ENCODE measurements at places on chromosomes 6 and 20.

GRCh38 chr6:38271081-38271480, 368.6 kb downstream of the BTBD9 start:
- DNase-seq, result no peak

DNA sequence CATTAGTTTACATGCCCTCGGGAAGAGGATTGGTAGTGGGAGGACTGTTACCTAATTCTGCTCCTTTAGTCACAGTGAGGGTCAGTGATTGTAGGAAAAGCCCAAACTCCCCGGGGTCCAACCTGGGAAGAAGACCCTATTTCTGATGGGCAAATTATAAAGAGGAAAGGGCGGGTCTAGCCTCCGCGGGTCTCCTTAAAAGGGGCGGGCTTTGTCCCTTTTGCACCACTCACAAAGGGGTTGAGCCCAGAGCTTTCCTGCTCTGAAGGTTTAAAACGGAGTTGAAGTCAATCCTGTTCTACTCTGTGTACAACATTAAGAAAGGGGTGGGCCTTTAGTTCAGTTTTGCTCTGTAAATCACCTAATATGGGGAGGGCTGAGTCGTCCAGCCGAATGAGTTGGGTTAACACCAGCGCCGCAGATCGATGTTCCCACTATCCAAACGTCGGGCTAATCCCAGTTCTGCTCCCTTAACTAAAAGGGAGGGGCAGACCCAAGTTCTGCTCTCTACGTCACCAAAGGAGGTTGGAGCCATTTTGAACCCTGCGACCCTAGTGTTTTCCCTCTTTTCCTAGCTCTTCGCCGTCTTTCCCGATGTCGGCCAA, 920 bp upstream of the RNF5 start:
- DNase-seq, result peak; percentile 44

DNA sequence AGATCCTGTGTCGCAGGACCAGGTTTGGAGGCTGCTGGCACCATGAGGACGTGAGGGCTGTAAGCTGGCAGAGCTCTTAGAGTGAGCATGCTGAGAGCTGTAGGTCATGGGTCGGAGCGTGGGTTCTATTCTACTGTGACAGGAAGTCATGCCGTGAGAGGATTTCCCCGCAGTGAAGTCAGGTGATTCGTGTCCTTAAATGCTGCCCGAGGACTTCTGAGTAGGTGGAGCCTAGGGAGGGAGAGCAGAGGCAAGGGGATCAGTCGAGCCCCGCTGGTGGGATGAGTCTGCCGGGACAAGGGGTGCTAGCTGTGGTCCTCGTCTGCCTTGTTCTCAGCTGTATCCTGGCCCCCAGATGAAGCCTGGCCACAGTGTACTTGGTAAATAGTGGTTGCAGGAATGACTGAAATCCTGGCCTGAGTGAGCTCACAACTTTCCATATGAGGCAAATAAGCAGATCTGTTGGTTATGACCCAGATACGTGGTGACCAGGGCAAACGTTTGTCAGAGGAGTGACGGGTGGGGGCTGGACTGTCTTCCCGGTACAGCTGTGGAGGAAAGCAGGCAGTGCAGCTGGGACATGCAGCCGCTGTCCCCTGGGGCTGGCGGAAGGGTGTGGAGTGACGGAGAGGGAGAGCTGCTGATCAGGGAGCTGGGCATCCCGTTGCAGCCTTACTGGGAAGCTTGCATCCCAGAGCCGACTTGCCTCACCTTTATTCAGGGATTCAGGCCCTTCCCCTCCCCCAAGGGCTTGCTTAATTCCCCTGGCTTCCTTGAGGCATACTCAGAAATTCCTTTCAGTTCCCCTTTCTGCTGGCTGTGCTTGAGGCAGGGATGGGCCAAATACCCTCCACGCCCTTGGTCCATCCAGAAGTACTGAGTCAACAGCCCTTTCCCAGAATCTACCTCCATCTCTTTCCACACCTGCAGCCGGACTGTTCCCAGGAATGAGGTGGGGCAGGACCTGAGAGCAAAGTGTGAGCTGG, 250.9 kb upstream of the RREB1 start:
- DNase-seq, result peak; percentile 49

DNA sequence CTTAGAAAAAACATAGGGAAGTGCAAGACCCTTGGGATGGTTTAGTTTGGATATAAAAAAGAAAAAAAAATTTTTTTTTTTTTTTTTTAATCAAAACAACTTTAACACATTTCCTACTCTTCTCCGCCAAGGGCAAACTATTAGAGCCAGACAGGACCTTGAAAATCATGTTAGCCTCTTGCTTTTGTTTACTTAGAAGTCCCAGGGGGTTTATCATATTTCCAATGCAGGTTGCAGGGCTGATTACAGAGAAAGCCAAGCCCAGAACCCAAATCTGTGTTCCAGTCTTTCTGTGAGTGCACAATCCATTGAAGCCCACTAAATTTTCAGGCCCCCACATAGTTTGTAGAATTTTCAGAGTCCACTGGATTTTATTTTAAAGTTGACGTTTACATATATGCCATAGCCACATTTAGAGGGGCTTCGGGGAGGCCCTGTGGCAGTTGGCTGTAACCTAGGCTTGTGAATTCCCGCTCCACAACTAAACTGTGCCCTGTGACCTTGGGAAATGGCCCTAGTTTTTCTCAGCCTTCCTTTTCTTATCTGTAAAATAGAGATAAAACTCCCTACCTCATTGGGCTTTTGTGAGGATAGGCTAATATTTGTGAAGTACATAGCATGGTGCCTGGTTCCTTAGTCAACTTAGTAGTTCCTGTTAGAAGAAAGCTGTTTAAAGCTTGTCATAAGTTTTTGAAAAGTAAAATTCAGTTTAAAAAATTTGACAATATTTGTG, 55.7 kb downstream of the NCOA7 start:
- DNase-seq, result no peak

GRCh38 chr6:140669321-140669720, 1294.9 kb upstream of the CITED2 start:
- DNase-seq, result no peak

DNA sequence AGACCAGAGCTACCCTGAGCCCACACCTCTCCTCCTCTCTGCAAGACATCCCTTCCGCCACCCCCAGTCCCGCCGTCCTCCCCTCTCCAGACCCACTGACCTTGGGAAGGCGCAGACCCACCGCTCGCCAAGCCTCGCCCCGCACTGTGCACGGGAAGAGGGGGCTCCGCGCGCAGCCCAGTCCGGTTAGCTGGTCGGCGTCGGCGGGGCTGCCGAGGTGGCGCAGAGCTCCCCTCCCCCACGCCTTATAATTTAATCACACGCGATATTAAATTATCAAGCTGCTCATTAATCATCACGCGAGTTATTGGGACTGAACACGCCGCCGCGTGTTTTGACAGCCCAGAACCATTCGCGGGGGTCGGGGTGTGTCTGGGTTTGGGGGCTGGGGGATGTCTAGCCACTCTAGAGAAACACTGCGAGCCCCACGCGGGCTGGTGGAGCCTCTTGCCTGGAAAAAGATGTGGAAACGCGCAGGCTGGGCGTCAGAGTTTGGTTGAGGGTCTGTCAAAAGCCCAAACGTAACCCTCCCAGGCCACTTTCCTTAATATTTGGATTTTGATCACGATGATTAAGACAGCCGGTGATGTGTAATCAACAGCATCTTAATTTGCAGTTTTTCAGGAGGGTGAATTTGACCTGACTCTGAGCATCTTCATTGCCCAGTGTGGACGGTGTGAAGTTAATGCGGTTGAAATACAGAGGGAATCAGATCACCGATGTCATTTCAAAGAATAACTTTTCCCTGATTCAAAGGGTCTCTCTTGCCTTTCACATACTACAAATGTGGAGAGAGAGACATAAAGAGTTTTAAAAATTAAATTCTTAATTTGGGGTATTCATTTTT, at the start of gene LINC00237:
LINC00237 (minus strand) TSS at position 188 of the 847 bp plus-strand sequence.
- DNase-seq, result no peak

GRCh38 chr6:82385961-82386360, 22.3 kb downstream of the TPBG start:
- DNase-seq, result no peak

GRCh38 chr6:148959501-148959900, 212.7 kb downstream of the UST start:
- no peak for DNase-seq

DNA sequence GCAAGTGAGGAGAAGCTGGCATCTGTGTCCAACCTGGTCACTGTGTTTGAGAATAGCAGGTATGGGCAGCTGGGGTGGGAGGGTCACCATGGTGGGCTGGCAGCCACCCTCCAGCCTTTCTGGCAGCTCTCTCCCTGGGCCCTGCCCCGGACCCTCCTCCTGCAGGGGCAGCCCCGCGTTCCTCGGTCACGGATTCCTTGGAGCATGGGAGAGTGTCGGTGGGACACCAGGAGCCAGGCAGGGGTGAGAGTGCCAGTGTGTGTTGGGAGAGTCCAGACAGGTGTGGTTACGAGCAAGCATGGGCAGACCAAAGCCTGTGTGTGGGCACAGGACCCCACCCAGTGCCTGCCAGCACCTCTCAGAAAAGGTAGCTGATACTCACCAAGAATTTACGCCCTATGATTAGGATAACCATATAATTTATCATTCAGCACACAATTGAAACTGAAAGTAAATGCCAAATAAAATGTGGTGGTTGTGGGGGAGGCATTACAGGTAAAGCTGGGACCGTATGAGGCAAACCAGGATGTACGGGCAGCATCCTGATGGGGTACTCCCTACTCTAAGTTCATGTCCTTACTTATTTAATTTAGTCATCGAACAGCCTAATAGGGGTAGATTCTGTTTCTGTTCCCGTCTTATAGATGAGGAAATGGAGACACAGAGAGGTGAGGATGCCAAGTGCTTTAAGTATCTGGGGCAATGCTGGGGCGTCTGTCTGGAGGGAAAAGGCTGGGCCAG, 542 bp downstream of the FGD2 start:
- DNase-seq, result no peak

- DNase-seq, result no peak
Observed at GRCh38 chr6:1229808-1230207, 82.1 kb upstream of the FOXQ1 start.

- no peak for DNase-seq
Observed at GRCh38 chr6:27806981-27807440, 105.2 kb downstream of the OR2B2 start.

- DNase-seq, result no peak
Observed at GRCh38 chr6:128479991-128480390, 40.4 kb downstream of the PTPRK start.

- DNase-seq, result no peak
Observed at GRCh38 chr6:93677264-93677965, 258.1 kb upstream of the EPHA7 start.

DNA sequence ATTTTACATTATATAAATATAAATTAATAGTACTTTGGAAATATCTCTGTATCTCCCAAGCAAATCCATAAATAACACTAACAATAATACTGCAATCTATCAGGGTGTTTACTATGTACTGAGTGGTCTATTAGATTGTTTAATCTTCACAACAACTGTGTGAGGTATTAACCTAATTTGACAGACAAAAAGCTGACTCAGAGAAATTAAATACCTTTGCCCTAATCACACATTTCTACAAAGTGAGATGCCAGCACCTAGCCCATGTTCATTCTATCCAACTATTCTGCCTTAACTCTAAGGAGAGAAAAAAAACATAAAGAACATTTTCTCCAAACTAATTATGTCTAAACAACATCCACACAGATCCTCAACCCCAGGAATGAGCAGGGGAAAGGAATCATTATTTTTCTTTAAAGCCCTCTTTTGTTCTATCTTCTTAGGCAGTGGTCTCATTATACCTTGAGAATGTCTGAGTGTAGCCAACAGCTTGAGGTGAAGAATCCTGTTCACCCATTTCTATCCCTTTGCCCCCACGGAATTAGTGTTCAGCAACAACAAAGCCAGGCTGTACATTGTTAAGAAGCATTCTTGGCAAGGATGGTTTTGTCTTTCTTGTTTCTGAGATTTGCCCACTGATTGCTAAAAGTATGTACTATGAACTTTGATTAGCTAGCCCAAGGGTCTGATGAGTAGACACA, 42.7 kb downstream of the PRL start:
- DNase-seq, result no peak

DNA sequence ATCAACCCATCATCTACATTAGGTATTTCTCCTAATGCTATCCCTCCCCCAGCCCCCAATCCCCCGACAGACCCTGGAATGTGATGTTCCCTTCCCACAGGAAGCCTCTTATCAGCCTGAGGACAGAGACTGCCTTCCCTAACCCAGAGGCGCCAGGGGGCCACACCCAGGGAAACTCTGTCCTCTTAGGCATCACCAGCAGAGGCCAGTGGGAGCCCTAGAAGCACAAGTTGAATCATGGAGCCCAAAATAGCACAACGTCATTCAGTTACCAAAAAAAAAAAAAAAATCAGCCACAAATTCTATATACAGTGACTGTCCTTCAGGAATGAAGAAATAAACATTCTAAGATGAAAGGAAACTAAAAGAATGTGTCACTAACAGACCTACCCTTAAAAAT, 625.7 kb downstream of the TFAP2A start:
- DNase-seq, result no peak

DNA sequence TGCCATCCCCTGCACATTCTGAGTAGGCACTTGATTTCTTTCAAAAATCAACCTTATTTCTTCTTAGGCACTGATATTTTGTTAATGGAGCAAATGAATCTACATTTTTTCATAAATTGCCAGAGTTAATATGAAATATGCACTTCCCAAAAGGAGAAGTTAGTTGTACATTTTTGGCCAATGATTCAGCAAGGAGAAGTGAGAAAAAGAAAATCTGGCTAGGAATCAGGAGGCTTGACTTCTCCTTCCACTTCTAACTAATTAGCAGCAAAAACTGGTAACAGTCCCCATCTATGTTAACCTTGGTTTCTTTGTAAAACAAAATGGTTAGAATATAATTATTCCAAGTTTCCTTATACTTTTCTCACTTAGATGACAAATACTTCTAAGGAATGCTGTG, 7.0 kb upstream of the DSE start:
- DNase-seq, result no peak

DNA sequence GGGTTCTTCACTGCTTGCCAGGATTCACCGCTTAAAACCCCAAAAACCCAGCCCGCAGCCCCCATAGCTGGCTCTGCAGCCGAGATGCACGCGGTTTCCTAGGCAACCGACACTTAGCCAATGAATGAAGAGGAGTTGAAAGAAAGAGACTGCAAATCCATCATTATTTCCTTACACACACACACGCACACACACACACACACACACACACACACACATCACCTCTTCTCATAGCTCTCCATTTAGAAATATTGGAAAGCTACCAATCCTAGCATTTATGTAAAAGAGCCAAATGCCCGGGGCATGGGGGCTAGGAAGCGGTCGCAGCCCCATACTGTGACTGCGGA, 3.4 kb upstream of the TUBB2B start:
- no peak for DNase-seq

GRCh38 chr6:87330961-87331360, 1.9 kb upstream of the GJB7 start:
- no peak for DNase-seq

- no peak for DNase-seq
Observed at GRCh38 chr20:62235001-62235776, 3.1 kb upstream of the OSBPL2 start.

All from activated naive CD4-positive, alpha-beta T cell treated with Interleukin-2 at 50 U/mL for 16 hours (primary cell).